ENCODE measurements at places on chromosomes 2 and 18. TPM values are rescaled to one million over a fixed set of nuclear protein-coding genes. Genes with fewer than 3 reads are reported as not detected.
A peak's percentile ranks its signal among the peaks of the same experiment; 100 is the strongest.

GRCh38 chr2:172253190-172254052, 150.7 kb upstream of the DLX2 start:
- no peak for DNase-seq
- H3K36me3 ChIP-seq, result no peaks in the 10 kb centered on the region
- H3K27ac ChIP-seq, result peak overlapping the region; percentile 64
- no peaks in the 10 kb centered on the region for H3K27me3 ChIP-seq
- peaks cover 11% of the 10 kb centered on the region for H3K4me1 ChIP-seq
- no peak overlapping the region for H3K4me3 ChIP-seq

- H3K27me3 ChIP-seq, result no peaks in the 10 kb centered on the region
- no peak overlapping the region for H3K4me3 ChIP-seq
- no peaks in the 10 kb centered on the region for H3K36me3 ChIP-seq
- no peak overlapping the region for H3K27ac ChIP-seq
- peaks cover 19% of the 10 kb centered on the region for H3K4me1 ChIP-seq
- DNase-seq, result no peak
These were observed 50.7 kb upstream of the HNRNPA3 start for GRCh38 chr2:177161741-177162460.

DNA sequence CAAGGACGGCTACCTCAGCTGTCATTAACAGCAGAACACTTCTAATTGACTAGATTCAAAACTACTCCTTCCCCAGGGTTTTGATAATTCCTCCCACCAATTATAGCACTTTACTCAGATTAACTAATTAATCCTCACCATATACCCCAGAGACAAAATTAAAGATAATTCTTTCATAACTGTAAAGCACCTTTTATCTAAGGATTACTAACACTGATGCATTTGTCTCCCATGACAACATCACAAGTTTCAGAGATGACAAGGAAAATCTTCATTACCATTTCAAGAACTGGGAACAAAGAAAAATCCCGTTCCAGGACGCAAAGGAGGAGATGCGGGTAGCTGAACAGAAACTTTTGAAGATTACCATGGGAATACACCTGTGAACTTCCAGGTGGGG, 129.4 kb upstream of the ITGA6 start:
- H3K27me3 ChIP-seq, result no peaks in the 10 kb centered on the region
- H3K27ac ChIP-seq, result no peak overlapping the region
- no peaks in the 10 kb centered on the region for H3K36me3 ChIP-seq
- peaks cover 19% of the 10 kb centered on the region for H3K4me1 ChIP-seq

DNA sequence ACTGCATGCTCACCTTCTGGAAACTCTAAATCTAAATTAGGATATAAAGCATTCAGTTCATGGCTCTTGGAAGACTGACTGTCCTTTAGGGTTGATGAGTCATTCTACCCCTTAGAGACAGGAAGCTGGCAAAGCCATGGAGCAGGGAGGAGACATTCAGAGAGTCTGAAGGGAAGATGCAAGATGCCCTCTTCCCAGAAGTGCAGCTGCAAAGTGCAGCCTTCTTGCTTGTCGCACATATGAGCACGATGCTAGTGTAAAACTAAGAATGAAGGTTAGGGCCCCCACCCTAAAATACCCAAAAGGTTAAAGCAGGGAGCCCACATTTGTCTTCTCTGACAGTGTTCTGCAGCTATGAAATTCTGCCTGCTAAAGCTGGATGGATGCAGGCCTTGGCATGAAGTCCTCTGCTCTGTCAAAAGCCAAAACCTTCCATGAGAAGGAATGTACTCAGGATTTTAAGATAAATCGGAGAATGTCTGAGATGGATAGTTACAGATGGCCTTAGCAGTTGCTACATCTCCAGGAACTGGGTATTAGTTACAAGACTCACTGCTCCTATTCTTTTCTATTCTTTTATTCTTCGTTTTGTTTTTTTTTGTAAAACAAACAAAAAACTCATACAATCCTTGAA, 89.7 kb downstream of the POLE4 start:
- no peak overlapping the region for H3K27ac ChIP-seq
- H3K36me3 ChIP-seq, result no peaks in the 10 kb centered on the region
- H3K4me3 ChIP-seq, result no peak overlapping the region

- peaks cover 8% of the 10 kb centered on the region for H3K36me3 ChIP-seq
- no peak overlapping the region for H3K4me3 ChIP-seq
- H3K4me1 ChIP-seq, result no peaks in the 10 kb centered on the region
- DNase-seq, result no peak
- H3K27ac ChIP-seq, result no peak overlapping the region
These were observed 27.1 kb downstream of the C2orf76 start for GRCh38 chr2:119339562-119339923.

GRCh38 chr18:36776650-36777049, 52.2 kb downstream of the TPGS2 start:
- no peaks in the 10 kb centered on the region for H3K27me3 ChIP-seq
- no peak overlapping the region for H3K4me3 ChIP-seq
- H3K27ac ChIP-seq, result no peak overlapping the region
- peaks cover 13% of the 10 kb centered on the region for H3K36me3 ChIP-seq
- DNase-seq, result no peak

C2orf81 gene
- 10.0 TPM for total RNA-seq

CYP27A1 gene
- total RNA-seq, result 273 TPM

LYPD1 gene
- total RNA-seq, result 1.5 TPM

ALPI gene
- total RNA-seq, result not detected

GAL3ST2 gene
- total RNA-seq, result not detected

NFE2L2 gene
- total RNA-seq, result 105 TPM

Data from lower lobe of right lung (tissue), 2 donors.